ENCODE measurements at places on chromosomes 6 and 20.
A peak's percentile ranks its signal among the peaks of the same experiment; 100 is the strongest.

- no peak for DNase-seq
Measured at GRCh38 chr6:158916617-158917016, 83.4 kb downstream of the RSPH3 start.

DNA sequence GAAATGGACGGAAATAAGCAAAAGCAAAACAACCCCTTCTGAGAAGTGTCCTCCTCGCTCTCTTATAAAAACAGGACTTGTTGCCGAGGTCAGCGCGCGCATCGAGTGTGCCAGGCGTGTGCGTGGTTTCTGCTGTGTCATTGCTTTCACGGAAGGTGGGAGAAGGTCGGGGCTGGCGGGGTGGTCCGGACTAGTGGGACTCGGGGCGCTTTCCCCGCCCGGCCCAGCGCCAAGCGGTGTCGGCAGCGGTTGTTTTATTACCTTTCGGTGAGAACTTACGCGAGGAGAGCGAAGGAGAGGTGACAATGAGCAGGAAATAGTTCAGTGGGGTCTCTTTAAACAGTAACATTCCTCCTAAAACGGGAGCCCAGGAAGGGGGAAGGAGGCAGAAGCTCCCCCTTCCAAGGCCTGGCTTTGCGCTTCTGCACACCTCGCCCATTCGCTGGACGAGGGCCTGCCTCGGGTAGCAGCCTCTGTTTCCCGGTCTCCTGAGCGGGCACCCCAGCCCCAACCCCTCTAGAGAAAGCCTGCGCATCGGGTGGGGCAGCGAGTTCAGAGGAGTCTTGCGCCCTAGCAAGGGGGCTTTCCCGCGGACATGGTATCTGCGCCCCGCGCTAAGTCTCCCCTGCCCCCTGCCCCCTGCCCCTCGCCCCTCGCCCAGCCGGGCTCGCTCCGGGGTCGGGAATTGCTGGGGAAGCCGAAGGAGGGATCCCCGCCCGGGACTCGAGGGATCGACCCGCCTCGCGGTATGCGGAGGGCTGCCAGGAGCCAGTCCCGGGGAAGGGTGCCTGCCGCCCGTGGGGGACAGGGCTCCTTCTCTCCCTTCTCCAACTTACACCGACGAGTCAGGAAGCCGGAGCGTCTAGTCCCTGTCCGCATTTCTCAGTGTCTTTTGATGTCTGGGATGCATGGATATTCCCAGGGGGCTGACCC lies 1.2 kb upstream of the TBXT start:
- DNase-seq: no peak

- no peak for DNase-seq
Measured at GRCh38 chr6:315921-316752, 23.9 kb downstream of the DUSP22 start.

GRCh38 chr6:14728396-14729024 lies 517.4 kb upstream of the JARID2 start:
- DNase-seq: no peak

DNA sequence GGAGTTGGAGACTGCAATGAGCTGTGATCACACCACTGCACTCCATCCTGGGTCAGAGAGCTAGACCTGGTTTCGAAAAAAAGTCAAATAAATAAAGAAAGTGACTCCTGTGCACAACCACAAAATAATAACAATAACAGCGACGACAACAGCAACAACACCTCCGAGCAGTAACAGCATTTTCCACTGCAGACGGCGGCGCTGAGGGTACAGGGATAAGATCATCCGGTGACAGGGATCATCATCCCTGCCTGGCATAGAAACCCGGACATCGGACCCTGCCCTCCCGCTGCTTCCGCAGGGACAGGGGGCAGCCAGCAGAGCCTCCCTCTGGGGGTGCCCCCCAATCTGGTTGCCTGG lies 11.5 kb downstream of the SRXN1 start:
- DNase-seq: no peak

- DNase-seq: no peak
Measured at GRCh38 chr20:61419501-61419900, 167.4 kb downstream of the CDH4 start.

DNA sequence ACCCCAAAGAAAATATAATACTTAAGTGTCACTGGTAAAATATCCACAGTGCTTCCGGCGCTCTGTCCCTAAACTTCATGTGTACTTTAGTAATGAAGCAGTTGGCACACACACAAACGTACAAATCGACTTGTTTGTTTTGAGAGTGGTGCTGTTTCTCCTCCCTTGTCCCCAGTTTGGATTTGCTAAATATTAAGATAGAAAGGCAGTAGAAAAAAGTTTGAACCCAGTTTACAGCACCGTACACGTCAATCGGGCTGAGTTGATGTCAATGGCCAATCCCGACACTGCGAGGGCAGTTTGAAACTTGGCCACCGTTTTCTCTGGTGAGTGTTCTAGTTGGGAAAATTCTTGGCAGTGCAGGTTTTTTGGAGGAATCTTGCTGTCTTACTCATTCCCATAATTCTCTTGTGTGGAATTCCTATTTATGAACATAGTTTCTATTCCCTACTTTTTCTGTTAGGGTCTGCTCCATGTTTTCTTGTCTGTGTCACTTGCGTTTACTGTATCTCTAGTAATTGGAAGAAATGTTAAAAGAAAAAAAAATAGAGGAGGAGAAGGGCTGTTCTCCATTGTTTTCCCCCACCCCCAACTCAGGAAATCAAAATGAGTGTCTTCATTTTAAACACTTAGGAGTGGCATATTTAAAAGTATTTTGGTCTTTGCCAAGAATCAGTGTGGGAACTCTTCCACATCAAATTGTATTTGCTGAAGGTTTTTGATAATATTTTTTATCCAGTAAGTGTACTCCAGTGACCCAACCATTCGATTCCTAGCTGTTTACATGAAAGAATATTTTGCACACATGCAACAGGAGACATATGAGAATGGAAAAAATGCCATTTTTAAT lies 72.3 kb downstream of the OR2B2 start:
- peak; percentile 60 for DNase-seq

DNA sequence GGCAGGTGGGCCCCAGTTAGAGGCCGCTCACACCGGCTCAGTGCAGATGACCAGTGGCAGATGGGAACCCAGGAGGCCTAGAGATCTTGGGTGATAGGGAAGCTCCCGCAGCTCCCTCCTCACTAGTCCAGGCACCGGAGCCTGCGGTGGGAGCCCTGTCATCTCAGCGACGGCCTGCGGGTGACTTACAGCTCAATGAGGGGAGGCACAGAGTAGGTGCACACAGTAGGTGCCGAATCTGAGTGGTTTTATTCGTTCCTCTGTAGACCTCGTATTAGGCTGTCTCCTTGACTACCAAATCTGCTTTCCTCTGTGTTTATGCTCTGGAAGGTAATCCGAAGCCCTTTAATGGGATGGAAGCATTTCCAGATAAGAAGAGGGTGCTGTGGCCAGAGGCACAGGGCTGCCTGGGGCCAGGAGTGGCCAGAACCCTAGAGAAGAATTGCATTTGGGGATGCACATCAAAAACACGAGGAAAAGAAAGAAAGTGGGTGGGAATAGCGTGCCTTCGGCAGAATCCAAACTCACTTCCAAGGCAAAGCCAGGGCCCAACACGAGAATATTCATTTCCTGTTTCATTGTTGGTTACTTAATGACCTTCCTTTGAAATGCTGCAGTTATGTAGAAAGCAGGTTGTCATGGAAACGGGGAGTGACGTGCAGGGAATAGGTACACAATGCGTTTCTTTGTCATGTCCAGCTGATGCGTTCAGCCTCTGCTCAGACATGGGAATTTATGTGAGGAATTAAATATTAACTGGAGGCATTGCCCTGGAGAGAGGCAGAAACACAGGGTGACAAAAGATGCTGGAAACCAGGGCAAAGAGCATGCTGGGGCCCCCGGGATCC lies 24.7 kb downstream of the MYT1 start:
- DNase-seq: no peak

GRCh38 chr6:87636315-87636714 lies 46.4 kb downstream of the ORC3 start:
- no peak for DNase-seq

DNA sequence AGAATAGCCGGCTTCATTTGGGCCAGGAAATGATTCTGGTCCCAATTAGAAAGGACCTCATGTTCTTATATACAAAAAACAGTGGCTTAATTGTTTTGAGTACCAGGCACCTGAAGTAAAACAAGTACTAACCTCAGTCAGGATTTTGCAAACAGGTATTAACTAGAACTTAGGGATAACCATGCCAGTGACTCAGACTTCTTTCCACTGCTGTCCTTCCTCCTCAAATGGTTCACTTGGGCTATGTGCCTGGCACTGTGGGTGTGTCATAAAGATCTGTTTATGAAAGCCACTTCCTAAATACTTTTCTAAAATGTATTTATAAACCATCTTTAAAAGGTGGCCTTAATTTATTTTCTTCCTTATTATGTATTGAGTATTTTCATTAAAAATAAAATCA lies 10.7 kb downstream of the CLDN20 start:
- no peak for DNase-seq

GRCh38 chr6:32947552-32948465 lies 5.1 kb downstream of the HLA-DMA start:
- no peak for DNase-seq

GRCh38 chr6:148700741-148701311 lies 46.0 kb upstream of the UST start:
- no peak for DNase-seq

GRCh38 chr20:32685541-32686529 lies 12.1 kb upstream of the C20orf203 start:
- DNase-seq: peak; percentile 82

DNA sequence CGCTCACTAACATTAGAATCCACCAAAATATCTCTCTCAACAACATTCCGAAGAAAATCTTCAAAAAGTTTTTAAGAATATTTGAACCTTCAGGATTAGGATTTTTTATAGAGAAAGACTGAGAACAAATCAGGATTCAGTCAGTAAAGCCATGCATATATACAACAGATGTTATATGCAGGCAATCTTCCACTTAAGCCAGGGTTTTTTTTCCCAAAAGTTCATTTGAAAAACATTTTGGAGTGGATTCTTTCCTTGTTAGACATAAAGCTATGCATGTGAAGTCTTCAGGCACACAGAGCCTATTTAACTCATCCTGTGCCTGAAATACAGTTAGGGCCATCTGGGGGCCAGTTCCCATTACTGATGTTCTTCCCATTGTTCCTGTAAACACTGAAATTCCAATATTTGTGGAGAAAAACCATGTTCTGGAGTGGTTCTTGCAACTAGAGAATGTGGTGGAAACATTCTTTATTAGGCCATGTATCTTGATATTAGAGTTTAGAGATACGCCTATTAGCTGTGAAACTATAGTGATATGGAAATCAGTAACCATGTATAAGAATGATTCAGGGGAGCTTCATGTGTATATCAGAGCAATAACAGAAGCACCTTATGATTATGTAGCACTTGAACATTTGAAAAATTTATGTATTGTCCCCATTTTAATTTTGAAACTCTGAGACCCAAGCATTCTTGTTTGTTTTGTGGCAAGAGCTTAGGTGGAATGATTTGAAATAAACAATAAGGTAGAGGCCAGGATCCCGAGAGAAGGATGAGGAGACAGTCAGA lies 61.7 kb downstream of the PLEKHG1 start:
- DNase-seq: no peak

- DNase-seq: no peak
Measured at GRCh38 chr20:38295811-38296210, 8.1 kb upstream of the BPI start.

DNA sequence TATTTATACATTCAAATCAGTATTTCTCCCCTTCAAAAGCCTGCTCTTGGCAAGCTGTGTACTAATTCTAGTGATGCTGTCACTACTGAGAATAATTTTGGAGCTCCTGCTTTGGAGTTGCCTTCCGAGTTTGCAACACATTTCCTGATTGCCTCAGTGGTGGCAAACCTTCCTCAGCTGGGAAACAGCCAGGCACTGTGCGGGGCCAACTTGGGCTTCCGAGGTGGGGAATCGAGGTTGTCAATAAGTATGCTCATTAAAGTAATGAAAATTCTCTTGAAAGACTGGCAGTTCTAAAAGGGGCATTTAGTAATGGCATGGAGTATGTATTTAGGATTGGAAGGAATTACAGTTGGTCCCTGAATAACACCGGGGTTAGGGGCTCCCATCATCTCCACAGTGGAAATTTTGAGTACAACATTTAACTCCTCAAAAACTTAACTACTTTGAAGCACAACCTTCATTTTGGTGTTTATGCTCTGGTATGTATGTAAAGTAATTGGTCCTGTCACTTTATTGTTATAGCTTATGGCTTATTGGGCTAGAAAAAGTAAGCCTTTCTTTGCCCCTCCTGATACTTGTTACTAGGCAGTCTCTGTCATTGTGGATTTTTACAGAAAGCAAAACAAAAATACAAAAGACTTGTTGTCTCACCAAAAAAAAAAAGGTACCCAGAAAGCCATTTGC lies 2.7 kb downstream of the PAQR8 start:
- no peak for DNase-seq

DNA sequence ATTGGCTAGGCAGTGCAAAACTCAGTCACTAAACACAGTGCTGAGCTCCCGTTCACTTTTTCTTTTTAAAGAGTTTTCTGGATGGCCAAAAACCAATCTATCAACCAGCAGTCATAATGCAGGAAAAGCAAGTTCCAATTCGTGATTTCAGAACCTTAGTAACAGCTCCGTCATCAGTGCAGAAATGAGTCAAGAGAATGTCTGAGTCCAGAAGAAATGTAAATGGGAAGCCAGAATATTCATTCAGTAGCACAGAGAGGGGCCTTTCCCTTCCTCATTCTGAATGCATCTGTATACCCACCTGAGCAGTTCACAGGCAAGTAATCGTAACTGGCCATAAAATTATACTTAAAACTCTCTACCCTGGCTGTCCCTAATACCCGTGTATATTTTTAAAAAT lies 20.4 kb downstream of the HUS1B start:
- DNase-seq: no peak

GRCh38 chr6:56999049-56999448 lies 44.1 kb downstream of the BEND6 start:
- DNase-seq: no peak

DNA sequence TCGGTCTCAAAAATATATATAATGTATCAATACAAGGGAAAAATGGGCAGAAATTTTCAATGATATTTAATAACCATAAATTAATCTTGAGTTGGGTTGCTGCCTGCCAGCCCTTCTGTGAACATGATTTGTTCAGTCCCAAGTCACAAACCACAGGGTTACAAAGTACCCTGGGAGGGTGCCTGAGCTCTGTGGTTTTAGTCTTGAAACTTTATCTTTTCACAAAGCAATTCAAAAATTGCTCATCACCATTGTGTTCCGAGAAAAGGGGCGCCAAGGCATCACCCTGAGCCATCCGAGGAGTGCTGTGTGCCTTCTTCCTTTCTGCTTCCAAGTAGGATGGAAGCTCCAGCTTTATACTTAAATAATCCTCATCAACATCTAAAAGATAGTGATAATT lies 141.6 kb upstream of the AKAP12 start:
- DNase-seq: no peak
